ENCODE measurements at places on chromosomes 2 and 18.

DNA sequence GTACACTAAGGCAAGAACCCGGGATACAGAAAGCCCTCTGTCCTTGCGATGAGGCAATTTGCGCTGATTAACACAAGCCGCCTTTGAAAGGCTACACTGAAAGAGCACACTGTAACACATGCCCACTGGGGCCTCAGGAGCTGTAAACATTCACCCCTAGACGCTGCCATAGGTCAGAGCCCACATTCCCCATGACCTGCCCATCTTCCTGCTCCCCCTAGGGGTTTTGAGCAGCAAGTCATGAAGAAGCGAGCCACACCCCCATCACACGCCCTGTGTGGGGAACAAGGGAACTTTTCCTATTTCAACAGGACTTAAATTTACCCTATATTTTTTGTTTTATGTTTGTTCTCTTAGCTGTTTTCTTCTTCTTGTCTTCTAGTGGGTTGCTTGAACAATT, 47.8 kb upstream of the SLC4A10 start:
- DNase-seq = no peak

GRCh38 chr2:63589148-63589958, 590 bp downstream of the MDH1 start:
- no peak for DNase-seq

GRCh38 chr18:36205166-36205565, 17.9 kb downstream of the MOCOS start:
- no peak for DNase-seq

DNA sequence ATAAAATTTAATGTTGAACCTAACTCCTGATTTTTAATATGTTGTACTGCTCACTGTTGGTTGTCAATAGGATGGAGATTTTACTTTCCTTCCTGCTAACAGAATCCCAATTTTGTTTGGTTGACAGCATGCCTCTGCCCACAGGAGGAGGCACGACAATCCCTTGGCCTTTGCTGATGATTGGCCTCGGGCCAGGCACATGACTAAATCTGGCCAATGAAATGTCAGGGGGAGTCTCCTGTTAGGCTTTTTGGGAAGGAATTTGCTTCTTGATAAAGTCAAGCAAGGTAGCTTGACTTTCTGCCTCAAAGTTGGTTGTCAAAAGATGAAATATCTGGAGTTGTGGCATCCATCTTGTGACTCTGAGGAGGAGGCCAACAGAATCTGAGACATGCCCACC, 6.8 kb upstream of the TGFA start:
- no peak for DNase-seq

GRCh38 chr18:63366213-63367052, 573 bp downstream of the KDSR start:
- peak; percentile 67 for DNase-seq
